RWPE2 (cell line): ENCODE measurements at places on chromosomes 3 and 15.
A peak's percentile ranks its signal among the peaks of the same experiment; 100 is the strongest.

- DNase-seq: no peak
These were observed 379.1 kb upstream of the PROK2 start for GRCh38 chr3:72163809-72164634.

- DNase-seq: no peak
These were observed 49.1 kb downstream of the KLF13 start for GRCh38 chr15:31375772-31376171.

GRCh38 chr3:61060411-61060861 lies 190.8 kb downstream of the FHIT start:
- DNase-seq: no peak

GRCh38 chr3:160633361-160634083 lies 43.4 kb upstream of the ARL14 start:
- no peak for DNase-seq

GRCh38 chr3:45034612-45035252 lies 8.6 kb downstream of the CLEC3B start:
- no peak for DNase-seq

DNA sequence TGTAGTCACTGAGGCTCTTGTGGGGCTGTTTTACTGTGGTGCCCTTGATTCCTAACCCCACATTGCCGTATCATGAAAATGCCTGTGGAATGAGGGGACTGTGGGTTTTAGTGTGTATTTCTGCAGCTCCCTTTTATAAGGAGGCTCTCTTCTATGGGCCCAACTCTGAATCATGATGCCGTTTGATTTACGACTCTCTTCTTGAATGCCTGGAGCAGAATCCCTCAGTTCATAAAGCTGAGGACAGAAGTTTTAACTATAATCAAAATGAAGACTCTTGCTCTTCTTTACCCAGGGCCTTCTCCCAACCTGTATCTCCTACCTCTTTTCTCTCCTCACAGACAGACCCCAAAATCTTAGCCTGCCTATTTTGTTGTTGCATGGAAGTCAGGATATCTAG lies 109.5 kb downstream of the RARB start:
- no peak for DNase-seq

GRCh38 chr3:15800327-15800726 lies 2.5 kb upstream of the ANKRD28 start:
- DNase-seq: no peak

GRCh38 chr3:21551019-21551418 lies 200.0 kb downstream of the ZNF385D start:
- DNase-seq: no peak

- DNase-seq: no peak
These were observed 34.0 kb downstream of the IQCB1 start for GRCh38 chr3:121800906-121801305.

GRCh38 chr3:8629151-8630021 lies 15.2 kb downstream of the SSUH2 start:
- DNase-seq: peak; percentile 95

DNA sequence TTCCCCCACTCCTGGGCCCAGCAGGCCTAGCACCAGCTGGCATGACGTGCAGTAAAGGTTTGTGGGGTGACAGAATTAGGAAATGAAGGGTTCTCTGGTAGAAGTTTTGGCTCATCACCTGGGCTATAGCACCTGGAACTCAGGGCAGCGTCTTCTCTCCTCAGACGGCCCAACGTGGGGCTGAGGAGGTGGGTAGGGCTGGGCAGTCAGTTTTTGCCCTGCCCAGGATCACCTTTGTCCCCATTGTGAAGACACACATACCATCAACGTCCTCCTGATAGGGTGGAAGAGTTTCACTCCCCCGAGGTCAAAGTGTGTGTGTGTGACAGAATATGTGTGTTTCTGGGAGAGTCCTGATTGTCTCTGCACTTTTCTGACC lies 12.1 kb downstream of the KBTBD13 start:
- no peak for DNase-seq

DNA sequence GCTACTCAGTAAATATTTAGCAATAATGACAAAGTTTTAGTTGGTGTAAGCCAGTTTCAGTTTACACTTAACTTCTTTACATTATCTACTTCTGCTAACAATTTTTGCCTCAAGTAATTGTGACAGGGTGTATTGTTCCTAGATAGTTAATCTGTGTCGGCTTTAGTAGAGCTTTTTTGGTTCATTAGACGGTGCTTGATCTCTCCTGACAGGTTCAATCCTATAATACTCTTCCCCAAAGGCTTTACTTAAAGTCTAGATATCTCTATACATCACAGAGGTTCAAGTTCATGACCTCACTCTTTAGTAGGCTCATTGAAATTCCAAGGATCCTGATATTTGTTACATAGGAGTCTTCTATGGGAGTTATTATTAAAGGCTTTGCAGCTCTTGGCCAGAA lies 365.6 kb upstream of the DPPA4 start:
- no peak for DNase-seq

DNA sequence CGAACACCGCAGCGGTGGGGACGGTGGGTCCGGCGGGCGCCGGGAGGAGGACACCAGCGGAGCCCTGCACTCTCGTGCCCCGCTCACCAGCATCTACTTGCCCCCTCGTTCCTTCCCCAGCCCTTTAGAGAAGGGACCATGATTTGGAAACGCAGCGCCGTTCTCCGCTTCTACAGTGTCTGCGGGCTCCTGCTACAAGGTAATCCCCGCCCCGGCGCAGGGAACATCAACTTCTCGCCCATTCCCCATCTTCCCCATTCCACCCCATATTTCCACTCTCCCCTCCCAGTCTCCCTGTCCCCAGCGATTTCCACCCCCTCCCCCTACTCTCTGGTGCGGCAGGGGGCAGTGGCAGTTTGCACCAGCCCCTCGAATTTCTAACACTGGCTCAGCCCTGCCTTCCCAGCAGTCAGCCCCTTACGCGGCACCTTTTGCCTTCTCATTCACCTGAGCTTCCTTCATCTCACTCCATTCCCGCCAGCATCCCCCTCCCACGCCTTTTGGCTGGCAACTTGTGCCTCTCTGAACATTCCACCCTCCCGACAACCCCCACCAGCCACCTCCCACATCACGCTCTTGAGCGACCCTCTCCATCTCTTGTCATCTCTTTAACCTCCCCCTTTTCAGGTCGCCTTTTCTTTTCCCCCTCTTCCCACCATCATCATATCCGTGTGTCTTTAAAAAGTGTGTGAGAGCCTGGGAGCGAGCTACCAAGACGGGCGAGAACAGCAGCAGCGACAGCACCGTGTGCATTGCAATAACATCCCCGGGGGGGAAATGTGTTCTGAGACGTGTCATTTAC lies 882 bp downstream of the CADM2 start:
- no peak for DNase-seq

- DNase-seq: no peak
These were observed 860.4 kb downstream of the ROBO1 start for GRCh38 chr3:78907367-78907766.

- DNase-seq: no peak
These were observed 13.7 kb downstream of the NRROS start for GRCh38 chr3:196652961-196653795.

GRCh38 chr3:119585856-119586570 lies 6.7 kb downstream of the ADPRH start:
- no peak for DNase-seq
